Chondrocyte (in vitro differentiated cells): ENCODE measurements at places on chromosomes 16 and 17.

DNA sequence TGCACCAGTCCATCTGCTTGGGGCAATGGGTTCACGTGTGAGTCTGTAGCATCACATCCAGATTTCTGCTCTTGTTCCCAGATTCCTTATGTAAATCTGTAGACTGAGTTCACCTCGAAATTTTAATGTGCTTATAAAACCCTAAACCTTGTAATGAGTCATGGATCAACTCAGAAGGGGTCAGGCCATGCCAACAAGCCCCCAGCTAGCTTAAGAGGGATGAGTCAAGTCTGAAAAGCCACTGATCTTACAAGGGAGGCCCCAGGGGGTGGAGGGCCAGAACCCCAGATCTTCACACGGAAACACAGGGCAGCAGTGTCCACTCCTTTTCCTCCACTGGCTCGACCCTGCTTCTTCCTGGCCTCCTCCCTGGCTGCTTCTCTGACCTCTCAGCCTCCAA lies 399.1 kb upstream of the CDH5 start:
- H3K4me1 ChIP-seq, result peaks cover 5% of the 10 kb centered on the region
- H3K36me3 ChIP-seq, result no peaks in the 10 kb centered on the region
- no peak overlapping the region for H3K27ac ChIP-seq
- H3K4me3 ChIP-seq, result no peak overlapping the region
- H3K27me3 ChIP-seq, result no peaks in the 10 kb centered on the region

DNA sequence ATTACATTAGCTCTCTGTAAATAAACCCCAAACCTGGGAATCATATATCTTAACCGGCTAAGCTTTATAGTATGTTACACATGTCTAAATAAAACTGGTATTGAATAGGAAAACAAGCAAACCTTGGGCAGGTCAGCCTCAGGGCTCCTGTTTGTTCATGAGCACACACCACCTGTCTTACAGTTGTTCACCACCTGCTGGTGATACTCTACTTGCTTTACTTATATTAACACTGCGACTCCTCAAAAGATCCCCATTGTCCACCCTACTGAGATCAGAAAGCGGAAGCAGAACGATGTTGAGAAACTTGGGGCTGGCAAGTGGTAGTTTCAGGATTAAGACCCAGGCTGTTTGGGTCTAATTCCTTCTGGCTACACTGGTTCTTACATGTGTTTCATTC lies 16.4 kb downstream of the CDH13 start:
- H3K4me1 ChIP-seq, result peaks cover 21% of the 10 kb centered on the region
- DNase-seq, result no peak
- no peak overlapping the region for H3K27ac ChIP-seq
- no peak overlapping the region for H3K4me3 ChIP-seq

- H3K4me3 ChIP-seq, result no peak overlapping the region
- H3K36me3 ChIP-seq, result peaks cover 6% of the 10 kb centered on the region
- H3K4me1 ChIP-seq, result peaks cover 2% of the 10 kb centered on the region
Observed at GRCh38 chr17:2909175-2909845, 113.1 kb downstream of the RAP1GAP2 start.

GRCh38 chr17:28718333-28719020 lies 809 bp upstream of the RAB34 start:
- peak overlapping the region; percentile 86 for H3K4me3 ChIP-seq
- H3K27ac ChIP-seq, result peak overlapping the region; percentile 94
- no peaks in the 10 kb centered on the region for H3K27me3 ChIP-seq
- no peak for DNase-seq

DNA sequence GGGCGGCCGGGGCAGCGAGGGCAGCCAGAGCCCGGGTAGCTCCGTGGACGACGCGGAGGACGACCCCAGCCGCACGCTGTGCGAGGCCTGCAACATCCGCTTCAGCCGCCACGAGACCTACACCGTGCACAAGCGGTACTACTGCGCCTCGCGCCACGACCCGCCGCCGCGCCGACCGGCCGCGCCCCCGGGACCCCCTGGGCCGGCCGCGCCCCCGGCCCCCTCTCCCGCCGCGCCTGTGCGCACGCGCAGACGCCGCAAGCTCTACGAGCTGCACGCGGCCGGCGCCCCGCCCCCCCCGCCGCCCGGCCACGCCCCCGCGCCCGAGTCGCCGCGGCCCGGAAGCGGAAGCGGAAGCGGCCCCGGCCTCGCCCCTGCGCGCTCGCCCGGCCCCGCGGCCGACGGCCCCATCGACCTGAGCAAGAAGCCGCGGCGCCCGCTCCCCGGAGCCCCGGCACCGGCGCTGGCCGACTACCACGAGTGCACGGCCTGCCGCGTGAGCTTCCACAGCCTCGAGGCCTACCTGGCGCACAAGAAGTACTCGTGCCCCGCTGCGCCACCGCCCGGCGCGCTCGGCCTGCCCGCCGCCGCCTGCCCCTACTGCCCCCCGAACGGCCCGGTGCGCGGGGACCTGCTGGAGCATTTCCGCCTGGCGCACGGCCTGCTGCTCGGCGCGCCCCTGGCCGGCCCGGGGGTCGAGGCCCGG lies 36.1 kb upstream of the ZC3H18 start:
- H3K4me1 ChIP-seq, result peaks cover 13% of the 10 kb centered on the region
- peaks cover 13% of the 10 kb centered on the region for H3K27me3 ChIP-seq
- H3K4me3 ChIP-seq, result peak overlapping the region; percentile 22
- peaks cover 4% of the 10 kb centered on the region for H3K36me3 ChIP-seq
- DNase-seq, result no peak
